Suprapubic skin (tissue), 4 donors: ENCODE measurements at places on chromosomes 13 and 19. TPM values are rescaled to one million over a fixed set of nuclear protein-coding genes. Genes with fewer than 3 reads are reported as not detected.

KCNN4 gene
- total RNA-seq = 51.3 TPM

SIAH3 gene
- not detected for total RNA-seq

PSG6 gene
- total RNA-seq = not detected

FPR1 gene
- total RNA-seq = 0.72 TPM

CALM3 gene
- total RNA-seq = 102 TPM

KHSRP gene
- 127 TPM for total RNA-seq
